ENCODE measurements at places on chromosomes 7 and 10.
A peak's percentile ranks its signal among the peaks of the same experiment; 100 is the strongest.

- no peak for DNase-seq
These were observed 175.8 kb downstream of the TRIL start for GRCh38 chr7:28782362-28782761.

GRCh38 chr10:49187950-49188761, at the start of gene TMEM273:
Gene TMEM273 (minus strand): TSS chr10:49188391. CDS start chr10:49188336, 55 bp downstream.
- peak; percentile 86 for DNase-seq

DNA sequence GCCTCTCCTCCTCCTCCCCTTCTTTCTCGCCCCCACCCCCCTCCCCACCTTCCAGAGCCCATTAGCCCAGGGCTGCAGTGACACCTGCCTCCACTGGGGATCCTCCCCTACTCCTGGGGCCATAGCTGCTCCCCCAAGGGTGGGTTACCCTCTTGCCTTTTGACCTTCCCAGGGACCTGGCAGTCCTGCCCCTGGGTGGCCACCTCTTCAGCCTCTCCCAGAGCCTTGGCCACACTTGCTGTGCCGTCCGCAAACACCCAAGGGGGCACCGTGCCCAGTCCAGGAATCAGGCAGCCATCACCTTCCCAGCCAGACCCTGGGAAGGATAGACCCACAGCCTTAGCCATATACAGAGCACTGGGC, 19.8 kb upstream of the CLDN4 start:
- no peak for DNase-seq

GRCh38 chr7:150524018-150524417, 9.3 kb downstream of the GIMAP7 start:
- DNase-seq = peak; percentile 65

DNA sequence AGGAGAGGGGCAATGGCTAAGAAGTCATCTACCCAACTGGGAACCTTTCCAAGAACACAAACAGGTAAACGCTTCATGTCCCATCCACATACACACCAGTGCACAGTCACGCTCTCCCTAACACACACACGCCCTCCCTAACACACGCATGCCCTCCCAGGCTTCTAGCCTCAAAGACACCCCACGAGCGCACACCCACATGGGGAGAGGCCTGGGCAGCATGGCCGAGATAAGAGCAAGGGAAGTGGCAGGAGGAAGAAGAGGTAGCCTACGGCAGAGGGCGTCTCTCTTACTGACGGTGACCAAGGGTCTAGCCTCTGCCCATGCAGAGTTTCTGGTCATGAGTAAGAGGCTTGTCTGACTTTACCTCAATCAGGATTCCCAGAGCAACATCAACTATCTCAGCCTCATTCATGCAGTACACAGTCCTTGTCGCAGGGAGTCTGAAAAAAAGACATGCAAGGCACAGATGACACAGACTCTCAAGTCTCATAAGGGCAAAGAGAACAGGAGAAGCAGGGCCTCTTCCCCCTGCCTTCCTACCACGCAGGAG, 3.1 kb downstream of the CYREN start:
- DNase-seq = no peak

DNA sequence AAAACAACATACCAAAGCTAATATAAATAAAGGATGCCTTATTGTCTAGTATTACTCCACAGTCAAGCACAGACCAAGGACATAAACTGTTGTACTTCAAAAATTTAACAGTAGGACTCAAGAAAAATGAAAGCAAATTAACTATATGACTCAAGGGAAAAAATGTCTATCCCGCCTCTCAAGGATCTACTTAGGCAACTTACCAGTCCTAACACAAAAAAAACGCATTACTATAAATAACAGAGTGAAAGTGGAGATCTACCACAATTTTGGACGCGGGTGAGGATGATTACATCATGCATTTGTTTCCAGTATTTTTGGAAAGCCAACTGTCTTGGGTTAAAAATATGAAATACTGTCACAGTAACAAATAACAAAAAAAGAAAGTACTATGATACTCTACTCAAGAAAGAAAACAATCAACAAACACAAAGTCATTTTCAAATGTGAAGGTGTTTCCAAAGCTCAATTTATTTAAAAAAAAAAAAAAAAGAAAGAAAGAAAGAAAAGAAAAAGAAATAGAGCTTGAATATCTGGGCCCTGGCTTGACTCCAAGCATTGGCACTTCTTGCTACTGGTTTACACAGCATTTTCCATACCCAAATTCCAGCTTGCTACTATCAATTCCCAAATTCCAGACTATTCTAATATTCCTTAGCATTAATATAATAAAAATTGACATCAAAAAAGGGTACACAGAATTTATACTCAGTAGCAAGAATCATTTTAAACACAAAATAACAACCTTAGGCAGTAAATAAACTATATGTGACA, 99.4 kb downstream of the RSU1 start:
- DNase-seq = no peak

DNA sequence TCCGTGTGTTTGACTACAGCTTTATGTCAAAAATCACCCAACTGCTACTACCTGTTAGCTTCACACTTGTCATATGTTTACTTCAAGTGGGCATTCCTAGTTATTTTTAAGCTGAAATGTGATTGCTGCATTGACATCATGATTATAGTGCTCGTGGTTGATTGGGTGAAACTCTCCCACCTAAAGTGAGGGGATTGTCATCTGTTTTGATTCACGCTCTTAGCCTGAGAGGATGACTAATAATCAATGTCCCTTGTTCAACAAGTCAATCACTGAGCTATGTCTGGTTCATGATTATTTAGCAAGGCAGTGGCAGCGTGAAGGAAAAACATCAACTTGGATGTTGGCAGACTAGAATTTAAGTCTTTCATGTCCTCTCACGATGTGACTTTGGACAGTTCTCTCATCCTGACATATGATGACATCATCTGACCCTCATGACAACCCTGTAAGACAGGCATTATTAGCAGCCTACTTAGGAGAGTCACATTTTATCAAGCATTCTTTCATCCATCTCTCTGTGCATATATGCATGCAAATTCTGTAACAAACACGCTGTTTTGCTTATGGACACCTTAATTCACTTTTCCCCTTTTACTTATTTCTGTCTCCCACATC, 352.6 kb upstream of the ZMIZ1 start:
- no peak for DNase-seq

DNA sequence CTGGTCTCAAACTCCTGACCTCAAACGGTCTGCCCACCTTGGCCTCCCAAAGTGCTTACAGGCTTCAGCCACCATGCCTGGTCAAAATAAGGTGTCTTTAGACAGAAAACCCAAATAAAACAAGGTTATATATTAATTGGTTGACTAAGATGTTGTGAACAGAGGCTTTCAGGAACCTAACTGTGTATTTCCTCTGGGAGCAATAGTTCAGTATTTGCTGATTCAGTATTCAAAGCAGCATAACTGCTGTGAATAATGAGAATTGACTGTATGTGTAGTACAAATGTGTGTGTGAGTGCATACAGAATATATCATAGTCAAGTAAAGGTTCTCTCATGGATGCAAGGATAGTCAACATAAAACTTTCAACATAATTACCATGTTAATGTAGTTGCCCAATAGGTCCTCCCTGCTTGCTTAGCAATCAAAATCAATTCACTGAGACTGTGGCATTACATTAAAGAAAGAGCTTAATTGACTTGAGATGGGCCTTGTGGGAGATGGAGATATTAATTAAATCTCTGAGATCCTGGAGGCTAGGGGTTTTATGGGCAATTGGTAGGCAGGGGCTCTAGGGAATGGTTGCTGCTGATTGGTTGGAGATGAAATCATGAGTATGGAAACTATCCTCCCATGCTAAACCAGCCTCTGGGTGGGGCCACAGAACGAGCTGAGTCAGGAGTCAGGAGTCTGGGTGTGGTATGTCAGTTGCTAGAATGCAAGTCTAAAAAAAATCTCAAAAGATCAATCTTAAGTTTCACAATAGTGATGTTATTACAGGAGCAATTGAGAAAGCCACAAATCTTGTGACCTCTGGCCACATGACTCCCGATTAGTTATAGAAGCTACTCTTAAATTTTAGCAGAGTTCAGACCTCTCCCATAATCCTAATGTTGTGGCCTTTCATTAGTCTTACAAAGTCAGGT, 162.7 kb downstream of the AKR1D1 start:
- DNase-seq = no peak

- no peak for DNase-seq
These were observed 26.4 kb downstream of the MBL2 start for GRCh38 chr10:52746169-52746568.

DNA sequence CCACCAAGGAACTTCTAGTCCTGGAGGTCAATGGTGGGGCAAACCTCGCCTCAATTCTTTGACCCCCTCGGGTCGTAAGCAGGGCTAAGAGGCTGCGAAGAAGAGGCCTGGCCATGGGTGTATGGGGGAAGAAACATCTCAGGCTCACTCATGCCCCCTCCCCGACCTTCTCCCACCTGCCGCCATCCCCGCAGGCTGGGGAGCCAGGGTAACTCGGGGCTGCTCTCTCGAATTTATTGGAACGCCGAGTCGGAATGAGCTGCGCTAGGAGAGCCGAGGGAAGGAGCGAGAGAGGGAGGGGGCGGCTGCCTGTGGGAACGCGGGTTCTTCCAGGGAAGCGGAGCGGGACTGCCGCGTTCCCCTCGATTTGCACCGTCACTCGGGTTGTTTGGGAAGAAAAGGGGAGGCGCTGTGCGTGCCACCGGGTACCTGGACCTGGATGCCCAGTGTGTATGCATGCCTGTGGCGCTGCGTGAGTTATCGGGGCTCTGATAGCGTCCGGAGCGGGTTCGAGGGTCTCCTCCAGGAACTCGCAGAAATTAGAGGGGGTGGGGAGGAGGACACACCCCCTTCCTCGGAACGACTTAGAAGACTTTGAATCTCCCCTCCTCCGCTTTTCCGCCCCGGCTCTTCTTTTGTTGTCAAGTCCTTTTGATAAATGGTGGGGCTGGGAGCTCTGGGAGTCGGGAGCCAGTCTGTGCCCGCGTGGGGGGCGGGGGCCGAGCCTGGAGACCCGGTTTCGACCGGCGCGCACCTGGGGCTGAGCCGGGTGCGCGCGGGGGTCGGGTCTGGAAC, 1.8 kb upstream of the ZNF503 start:
- DNase-seq = peak; percentile 27

DNA sequence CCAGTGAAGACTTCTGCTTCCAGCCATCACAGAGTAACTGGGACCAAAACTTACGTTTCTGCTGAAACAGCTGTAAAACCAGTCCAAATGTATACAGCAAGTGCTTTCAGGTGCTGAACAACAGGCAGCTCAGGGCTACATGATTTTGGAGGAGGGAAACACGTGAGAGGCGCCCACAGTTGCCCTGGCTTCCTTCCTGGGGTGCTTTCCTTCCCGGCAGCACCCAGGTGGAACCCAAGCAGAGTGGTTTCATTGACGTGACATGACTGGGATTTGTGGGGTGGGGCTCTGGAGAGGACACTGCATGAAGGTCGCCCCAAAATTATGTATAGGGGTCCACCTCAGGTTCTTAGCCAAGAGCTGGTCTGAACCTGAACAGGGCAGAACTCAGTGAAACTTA, 34.2 kb downstream of the IL2RA start:
- DNase-seq = peak; percentile 4

- DNase-seq = peak; percentile 25
These were observed 986 bp downstream of the NRP1 start for GRCh38 chr10:33333260-33334101.

- no peak for DNase-seq
These were observed 196.3 kb downstream of the SNX10 start for GRCh38 chr7:26487780-26488515.

GRCh38 chr7:94656925-94657731, 1.2 kb upstream of the SGCE start:
- DNase-seq = no peak

GRCh38 chr7:46450886-46451285, 529.8 kb upstream of the IGFBP3 start:
- no peak for DNase-seq

DNA sequence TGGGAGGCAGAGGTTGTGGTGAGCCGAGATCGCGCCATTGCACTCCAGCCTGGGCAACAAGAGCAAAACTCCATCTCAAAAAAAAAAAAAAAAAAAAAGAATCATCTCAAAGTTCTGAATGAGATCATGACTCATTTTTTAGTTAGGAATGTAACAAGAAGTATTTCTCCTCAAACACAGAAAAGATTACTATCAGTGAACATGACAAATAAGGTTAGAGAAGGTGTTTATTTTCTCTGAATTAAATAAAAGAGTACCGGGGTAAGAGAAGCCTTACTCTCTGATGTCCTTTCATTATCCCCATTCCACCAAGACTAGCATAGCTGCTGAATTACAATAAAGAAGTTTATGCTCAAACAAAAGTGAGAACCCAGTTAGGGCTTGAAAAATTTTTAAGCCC, 50.1 kb downstream of the IPMK start:
- DNase-seq = no peak

DNA sequence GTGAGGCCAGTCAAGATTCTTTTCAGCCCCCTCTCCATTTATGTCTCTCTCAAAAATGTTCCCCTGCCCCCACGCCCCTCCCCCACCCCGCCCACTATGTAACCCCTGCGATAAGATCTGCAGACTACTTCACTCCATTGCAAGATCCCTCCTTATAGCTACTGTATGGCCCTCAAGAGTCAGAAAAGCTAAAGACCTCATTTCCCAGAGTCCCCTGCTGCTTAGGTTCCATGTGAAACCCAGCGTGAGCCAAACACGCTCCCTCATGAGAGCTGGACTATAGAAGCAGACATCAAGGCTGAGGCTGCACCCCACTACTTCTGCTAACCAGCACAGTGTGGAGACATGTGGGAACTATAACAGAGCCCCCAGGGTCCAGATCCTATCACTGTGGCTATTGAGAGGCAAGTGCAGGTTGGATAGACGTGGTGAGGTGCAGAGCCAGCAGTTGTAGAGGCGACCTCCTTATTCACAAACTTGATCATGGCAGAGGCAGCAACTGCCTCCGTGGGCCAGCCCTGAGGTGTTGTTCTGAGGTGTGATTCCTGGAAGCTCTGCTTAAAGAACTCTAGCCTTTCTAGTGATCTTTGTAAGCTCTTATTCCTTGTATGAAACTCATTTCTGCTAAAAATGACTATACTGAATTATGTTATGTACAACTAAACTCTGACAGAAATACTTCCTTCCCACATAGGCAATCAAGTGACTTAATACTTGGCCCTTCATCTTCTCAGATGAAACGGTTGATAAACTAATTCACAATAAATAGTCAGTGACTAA, 117.0 kb upstream of the ARID5B start:
- no peak for DNase-seq

DNA sequence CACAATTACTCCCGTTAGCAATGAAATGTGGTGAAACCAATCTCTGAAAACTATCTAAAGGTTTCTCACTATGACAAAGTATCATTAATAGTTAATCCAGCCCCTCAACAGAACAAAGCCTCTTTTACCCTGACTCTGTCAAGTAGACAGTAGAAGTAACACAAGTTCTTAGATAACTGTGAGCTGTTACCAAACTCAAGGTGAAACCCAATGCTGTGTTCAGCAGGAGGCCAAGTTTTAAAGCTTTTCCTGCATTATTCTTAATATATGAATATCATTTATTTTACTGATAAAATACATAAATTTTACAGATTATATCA, 109.1 kb downstream of the SRPK2 start:
- no peak for DNase-seq

GRCh38 chr7:1939434-1940401, 269.6 kb downstream of the ELFN1 start:
- DNase-seq = no peak

GRCh38 chr7:115549910-115550309, 480.7 kb downstream of the TFEC start:
- no peak for DNase-seq
